Left kidney (tissue), 8 donors: ENCODE measurements at places on chromosomes 6 and 20. TPM values are rescaled to one million over a fixed set of nuclear protein-coding genes. Genes with fewer than 3 reads are reported as not detected.
A peak's percentile ranks its signal among the peaks of the same experiment; 100 is the strongest.

GRCh38 chr20:17885544-17885943 is 83.0 kb downstream of the SNX5 start:
- no peak for DNase-seq

- DNase-seq = no peak
These were observed 118.9 kb upstream of the THBS2 start for GRCh38 chr6:169372589-169372988.

DNA sequence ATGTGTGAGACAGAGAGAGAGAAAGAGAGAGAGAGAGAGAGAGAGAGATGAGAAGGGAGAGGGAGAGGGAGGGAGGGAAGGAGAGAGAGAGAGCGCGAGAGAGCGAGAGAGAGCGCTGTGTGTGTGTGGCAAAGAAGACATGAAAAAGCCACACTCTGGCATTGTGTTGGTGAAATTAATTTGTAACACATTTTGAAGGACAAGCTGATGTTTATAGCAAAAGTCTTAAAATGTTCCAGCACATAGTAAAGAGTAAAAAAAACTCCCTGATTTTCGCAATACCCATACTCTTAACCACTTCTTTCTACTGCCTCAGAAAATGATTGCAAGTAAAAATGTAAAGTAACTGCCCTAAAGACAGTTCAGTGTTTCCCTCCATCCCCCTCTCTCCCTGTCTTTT is 56.7 kb downstream of the SLC22A1 start:
- no peak for DNase-seq

DNA sequence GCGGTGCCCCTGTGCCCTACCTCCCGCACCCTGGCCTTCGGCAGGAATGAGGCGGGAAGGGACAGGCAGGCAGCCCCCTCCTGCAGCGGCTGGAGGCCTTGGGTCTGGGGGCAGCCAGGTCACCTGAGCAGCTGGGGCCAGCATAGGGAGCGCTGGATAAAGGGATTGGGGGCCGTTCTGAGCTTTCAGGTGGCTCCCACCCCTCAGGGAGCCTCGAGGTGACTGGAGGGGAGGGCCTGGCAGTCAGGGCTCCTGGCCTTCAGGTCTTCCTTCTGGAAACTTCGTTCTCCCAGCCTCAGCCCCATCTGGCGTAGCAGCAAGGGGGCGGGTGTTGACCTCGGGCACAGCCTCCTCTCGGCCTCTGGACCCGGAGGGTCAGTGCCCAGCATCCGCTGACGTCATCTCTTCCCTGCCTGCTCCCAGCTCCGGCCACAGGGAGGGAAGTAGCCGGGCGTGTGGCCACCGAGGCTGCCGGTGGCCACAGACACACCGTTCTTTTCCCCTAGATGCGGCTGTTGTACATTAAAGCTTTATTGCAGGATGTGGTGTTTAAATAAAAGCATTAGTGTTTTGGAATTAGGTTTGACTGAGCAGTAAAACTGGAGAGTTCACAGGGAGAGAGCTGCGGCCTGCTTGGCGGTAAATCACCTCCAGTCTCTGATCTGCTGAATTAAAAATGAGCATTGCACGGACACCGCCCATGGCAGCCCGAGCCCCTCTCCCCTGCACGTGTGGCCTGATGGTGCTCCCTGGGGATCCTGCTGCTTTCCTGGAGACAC is 80.0 kb upstream of the GATA5 start:
- DNase-seq = no peak

DNA sequence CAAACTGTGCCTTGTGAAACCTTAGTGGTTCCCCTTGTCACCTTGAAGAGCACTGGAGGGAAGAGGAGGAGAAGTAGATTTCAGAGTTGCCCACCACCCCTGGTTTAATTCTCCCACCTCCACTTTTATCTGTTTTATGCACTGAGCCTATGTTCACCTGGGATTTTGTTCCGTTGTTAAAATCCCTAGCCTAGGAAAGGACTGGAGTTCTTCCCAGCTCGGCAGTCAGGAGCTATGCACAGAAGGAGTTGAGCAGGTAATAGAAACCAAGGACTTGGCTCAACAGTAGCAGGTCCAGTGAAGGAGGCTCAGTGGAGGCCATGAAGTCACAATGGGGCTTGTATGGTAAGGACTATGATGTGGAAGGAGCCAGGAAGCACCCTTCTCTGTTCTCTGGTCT is 290.3 kb upstream of the PRND start:
- DNase-seq = no peak

DNA sequence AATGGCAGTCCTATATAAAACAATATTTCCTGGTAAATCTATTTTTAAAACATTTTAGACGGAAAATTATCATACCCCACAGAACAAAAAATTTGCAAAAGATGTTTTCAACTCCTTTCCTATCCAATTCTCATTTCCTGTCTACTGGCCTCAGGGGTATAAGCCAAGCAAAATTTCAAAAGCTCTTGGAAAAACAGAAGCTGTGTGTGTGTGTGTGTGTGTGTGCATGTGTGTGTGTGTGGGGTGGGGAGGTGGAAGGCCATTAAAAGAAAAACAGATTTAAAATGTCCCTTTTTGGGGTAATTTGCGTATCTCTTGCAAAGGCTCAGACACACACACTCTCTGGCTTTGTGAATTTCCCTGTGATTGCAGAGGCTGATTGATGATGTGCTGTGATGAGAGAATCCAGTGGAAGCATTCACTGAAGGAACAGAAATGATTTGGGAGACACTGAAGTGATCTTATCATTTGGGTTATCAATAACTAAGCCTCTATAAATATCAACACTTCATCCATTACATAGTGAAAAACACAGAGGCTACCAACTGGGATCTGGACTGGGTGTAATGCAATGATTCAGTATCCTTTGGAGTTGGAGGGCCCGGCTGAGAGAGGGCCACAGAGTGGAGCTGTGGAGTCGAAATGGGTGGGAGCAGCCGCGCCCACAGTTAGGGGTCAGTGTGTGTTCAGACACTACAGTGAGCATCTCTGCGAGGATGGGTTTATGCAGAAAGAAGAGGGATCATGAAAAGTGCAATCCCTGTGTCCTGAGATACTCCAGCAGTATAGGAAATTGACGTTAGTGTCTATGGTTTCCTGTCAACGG is 106.8 kb upstream of the PREP start:
- DNase-seq = no peak

DNA sequence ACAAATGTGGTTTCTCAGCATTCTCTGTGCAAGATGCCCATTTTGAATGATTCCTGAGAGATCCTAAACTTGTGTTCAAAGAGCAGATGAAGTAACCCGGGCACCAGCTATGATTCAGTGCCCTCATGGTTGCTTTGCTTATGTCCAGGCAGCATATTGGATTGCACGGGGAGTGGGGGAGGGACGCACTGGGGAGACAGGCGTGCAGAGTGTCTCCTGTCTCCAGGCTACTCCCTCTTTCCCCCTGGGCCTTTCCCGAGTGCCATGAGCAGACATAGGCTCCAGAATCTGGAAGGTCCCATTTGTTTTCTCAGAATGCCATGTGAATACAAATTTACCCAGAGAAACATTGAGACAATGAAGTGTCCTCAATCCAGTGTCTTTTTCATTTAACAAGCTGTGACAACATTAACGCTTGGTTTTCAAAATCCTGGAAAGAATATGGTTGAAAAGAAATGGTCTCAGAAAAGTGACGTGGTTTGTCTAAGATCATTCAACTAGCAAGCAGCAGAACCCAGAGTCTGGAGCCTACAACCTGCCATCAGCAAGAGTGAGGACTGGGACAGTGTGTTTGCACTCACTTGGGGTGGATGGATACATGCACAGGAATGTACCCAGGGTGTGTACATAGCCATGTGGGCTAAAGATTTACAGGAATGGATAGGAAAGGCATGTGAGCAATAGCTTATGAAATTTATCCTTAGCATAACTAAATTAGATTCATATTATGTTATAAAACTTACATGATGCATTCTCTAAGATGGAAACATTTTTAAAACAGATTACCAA is 4.2 kb downstream of the SYNDIG1 start:
- peak; percentile 53 for DNase-seq

- DNase-seq = no peak
These were observed 93.6 kb downstream of the MYB start for GRCh38 chr6:135274561-135275293.

DNA sequence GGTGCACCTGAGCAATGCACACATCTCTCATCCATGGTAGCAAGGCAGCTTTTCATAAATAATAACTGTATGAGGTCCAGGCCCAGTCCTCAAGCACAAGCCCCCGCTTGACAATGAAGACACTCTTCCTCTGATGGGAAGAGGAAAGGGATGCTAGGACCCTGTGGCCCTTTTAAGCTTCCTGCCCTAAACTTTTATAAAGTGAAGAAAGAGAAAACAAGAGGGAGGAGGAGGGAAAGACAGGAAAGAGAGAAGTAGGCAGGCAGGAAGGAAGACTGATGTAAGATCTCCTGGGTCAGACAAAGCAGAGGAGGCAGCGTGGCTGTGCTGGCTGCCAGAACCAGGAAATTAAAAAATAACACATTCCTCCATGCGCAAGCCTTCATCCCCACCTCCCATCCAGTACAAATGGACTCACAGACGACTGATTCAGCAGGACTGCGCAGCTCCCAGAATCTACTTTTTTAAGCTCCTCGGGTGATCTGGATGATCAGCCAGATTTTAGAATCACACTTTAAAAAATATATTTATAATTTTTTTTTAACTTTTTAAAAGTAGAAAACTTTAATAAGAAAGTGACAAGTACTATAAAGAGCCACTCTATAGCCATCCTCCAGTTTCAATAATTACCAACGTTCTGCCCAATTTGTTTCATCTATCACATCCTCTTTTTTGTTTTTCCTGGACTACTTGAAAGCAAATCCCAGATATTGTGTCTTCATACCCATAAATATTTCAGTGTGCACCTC is 16.5 kb downstream of the TNFAIP3 start:
- DNase-seq = no peak

DNA sequence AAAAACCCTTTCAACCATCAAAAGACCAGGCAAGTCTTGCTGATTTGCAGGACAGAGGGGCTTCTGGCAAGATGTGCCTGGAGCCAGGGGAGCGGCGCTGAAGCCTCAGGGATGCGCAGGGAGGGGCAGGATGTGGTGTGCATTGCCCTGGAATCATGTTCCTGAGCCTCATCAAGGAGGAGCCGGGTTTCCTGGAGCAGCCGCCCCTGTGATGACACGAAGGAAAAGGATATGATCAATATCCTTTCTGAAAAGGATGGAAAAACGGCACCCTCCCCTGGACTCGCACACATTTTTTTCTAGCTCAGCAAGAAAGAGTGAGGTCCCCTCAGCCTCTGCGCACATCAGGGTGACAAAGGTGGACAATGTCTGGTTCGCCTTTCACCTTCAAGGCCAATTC is 173.1 kb upstream of the SSTR4 start:
- no peak for DNase-seq

SOBP gene
- 14.8 TPM for polyA plus RNA-seq

KIAA0408 gene
- 4.4 TPM for polyA plus RNA-seq

SLC16A10 gene
- polyA plus RNA-seq = 34.1 TPM

CHRNA4 gene
- 13.3 TPM for polyA plus RNA-seq

LRRC73 gene
- polyA plus RNA-seq = 1.2 TPM

ID4 gene
- 136 TPM for polyA plus RNA-seq
